ENCODE measurements at places on chromosomes 11 and 22.

- no peak for DNase-seq
Observed at GRCh38 chr11:69278091-69278867, 15.7 kb upstream of the MYEOV start.

GRCh38 chr11:42840176-42840829 is 471.5 kb upstream of the API5 start:
- DNase-seq = no peak

GRCh38 chr11:14953904-14954303 is 18.2 kb downstream of the CALCA start:
- DNase-seq = no peak

DNA sequence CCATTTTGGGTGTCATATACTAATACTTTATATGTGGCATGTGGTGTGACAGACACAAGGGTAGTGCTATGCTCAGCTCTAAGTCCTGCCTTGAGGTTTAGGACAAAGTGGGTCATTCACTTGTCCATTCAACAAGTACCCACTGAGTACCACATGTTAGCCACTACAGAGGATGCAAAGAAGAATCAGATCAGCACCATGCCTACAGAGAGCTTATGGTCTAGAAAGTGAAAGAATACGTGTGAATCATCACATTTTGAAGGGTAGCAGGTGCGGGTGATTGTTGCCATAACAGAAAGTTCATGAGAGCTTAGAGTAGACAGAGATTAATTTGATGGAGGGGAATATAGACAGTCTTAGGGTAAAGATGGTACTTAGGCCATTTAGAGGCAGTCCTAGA is 18.3 kb downstream of the CLMP start:
- DNase-seq = no peak

GRCh38 chr11:83543706-83544439 is 257.7 kb upstream of the CCDC90B start:
- DNase-seq = no peak

- DNase-seq = no peak
Observed at GRCh38 chr11:33021501-33021900, 5.8 kb downstream of the DEPDC7 start.

- no peak for DNase-seq
Observed at GRCh38 chr11:20881328-20882079, 212.1 kb downstream of the NELL1 start.

- no peak for DNase-seq
Observed at GRCh38 chr11:67056267-67057204, at the start of gene RHOD. Gene RHOD, plus strand, starts transcription at chr11:67056847. Its CDS starts 56 bp downstream, at chr11:67056903.

DNA sequence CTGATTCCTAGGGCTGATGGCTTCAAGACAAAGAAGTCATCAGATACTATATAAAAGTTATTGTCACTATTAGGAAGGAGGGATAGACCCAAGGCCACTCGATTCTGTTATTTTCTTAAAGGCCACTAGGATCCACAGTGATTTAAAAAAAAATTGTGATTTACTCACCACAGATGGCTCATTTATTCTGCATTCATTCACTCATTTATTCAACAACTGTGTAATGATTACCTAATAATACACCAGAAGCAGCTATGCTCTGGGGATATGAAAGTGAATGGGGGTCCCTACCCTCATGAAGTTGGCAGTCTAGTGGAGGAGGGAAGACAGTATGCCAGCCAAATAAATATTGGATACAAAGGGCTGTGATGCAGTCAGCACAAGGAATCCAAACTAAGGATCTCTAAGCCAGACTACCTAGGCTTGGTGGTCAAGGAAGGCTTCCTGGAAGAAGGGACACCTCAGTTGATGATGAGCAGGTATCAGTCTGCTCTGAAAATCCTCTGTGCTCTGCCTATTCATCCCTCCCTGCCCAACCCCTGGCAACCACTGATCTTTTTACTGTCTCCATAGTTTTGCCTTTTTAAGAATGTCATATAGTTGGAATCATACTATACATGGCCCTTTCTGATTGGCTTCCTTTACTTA is 110.5 kb downstream of the NAT10 start:
- DNase-seq = no peak

GRCh38 chr22:28670756-28671155 is 8.9 kb downstream of the TTC28 start:
- DNase-seq = no peak

GRCh38 chr22:35425971-35426800 is 26.2 kb downstream of the MCM5 start:
- no peak for DNase-seq

- DNase-seq = no peak
Observed at GRCh38 chr11:111836162-111836561, 35.2 kb downstream of the ALG9 start.

- DNase-seq = no peak
Observed at GRCh38 chr11:108198833-108199232, 23.6 kb downstream of the NPAT start.

- no peak for DNase-seq
Observed at GRCh38 chr11:57116654-57117053, 65.1 kb upstream of the LRRC55 start.
